ENCODE measurements at places on chromosomes 1 and 21.

GRCh38 chr1:232422098-232422497, 207.8 kb downstream of the SIPA1L2 start:
- DNase-seq, result no peak

- no peak for DNase-seq
These were observed 22.0 kb downstream of the SERINC2 start for GRCh38 chr1:31434979-31435378.

GRCh38 chr21:45122030-45122429, 47.6 kb downstream of the ADARB1 start:
- DNase-seq, result no peak

DNA sequence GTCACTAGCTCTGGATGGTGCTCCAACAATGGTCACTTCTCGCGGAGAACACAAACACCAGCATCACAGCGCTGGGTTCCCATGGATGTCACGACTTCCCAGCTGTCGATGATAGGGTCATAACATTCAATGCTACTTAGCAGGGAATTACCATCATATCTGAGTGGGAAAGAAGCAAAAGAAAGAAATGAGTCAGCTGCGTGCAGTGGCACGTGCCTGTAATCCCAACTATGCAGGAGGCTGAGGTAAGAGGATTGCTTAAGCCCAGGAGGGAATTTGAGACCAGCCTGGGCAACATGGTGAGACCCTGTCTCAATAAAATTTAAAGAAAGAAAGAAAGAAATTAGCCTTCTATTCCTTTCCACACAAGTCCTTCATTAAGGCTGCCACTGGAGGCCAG, 3.6 kb upstream of the RABIF start:
- no peak for DNase-seq

DNA sequence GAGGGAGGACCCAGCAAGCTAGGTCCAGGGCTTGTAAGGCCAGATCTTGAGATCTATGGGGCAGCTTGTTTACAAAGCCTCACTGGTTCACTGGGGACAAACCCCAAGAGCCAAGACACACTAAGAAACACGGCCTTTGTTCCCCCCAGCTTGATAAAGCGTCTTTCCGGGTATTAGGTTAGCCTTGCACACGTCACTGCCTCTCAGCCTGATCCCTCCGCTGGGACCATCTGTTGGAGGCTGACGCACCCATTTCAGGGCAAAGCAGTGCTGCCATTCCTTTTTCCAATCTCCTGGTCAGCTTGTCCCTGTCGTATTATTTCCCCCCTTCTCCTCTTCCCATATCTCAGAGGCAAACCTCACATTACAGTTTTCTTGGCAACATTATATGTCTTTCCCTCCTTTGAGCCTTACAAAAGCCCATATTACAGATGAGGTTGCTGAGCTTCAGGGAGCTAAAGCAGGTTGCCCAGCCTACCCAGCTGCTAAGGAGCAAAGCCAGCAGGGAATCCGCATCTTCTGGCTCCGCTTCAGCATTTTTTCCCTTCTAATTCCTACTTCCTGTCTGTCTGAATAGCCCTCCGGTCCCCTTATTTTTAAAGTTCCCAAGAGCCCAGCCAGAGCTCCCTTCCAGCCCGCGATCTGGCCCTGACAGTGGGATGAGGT, 4.1 kb downstream of the HEYL start:
- DNase-seq, result no peak
